Keratinocyte (primary cell): ENCODE measurements at places on chromosomes 11 and 22.

DNA sequence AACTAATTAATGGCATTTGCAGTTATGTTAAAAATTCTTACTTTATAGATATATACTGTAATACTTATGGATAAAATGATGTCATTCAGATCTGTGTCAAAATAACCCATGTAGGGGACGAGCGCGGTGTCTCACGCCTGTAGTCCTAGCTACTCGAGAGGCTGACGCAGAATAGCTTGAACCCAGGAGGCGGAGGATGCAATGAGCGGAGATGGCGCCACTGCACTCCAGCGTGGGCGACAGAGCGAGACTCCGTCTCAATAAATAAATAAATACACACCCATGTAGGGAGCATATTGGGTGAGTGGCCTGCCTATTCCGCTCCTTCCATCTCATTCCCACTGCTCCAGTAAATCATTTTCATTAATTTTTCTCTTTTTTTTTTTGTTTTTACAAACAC is 7.1 kb downstream of the SNU13 start:
- no peak for DNase-seq

DNA sequence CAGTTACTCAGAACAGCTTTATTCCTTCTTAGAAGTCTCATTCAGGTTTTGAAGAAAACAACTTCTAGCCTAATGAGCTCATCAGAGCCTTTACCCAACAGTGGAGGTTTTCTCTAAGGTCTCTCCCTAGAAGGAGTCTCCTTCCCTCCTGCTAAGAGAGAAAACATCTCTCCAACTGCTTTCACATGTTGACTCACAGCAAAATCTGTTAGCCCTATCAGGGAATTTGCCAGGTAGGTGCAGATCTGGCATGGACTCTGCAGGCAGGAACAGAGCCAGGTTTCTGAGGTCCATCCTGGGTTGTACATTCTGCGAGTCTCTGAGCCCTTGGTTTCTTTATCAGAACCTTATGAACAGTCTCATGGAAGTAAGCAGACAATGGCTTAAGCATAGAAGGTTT is 214.4 kb downstream of the HIPK3 start:
- no peak for DNase-seq

DNA sequence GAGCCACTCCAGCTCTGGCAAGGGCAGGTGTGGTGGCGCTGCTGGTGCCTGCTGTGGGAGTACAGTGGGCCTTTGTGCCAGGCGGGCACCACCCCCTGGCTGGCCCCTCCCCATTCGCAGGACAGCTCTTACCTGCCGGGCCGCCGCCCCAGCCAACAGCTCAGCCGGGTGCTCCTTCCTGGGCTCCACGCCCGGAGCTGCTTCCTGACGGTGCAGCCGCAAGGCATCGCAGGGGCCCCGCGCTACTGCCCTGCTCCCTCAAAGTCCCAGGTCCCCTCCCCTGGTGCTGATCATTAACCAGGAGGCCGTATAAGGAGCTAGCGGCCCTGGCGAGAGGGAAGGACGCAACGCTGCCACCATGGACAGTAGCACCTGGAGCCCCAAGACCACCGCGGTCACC is at the start of gene SLC5A1:
Gene SLC5A1 (plus strand): TSS at position 338 of the 400 bp plus-strand sequence. CDS start 21 bp downstream, at position 359.
- peak; percentile 28 for DNase-seq

DNA sequence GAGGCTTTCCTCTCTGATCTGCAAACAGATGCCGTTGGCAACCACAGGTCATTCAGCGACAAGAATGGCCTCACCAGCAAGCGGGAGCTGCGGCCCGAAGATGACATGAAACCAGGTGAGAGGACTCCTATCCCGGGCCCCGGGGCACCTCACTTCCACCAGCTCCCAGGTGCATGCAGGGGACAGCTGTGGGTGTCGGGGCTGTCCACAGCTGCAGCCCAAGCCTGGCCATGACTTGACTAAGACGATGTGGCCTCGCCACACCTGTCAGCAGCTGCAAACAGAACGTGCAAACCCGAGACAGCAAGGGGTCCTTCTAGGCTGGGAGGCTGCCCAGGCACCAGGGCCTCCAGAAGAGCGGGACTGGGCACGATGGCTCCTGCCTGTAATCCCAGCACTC is 3.6 kb downstream of the GAL start:
- DNase-seq, result no peak

DNA sequence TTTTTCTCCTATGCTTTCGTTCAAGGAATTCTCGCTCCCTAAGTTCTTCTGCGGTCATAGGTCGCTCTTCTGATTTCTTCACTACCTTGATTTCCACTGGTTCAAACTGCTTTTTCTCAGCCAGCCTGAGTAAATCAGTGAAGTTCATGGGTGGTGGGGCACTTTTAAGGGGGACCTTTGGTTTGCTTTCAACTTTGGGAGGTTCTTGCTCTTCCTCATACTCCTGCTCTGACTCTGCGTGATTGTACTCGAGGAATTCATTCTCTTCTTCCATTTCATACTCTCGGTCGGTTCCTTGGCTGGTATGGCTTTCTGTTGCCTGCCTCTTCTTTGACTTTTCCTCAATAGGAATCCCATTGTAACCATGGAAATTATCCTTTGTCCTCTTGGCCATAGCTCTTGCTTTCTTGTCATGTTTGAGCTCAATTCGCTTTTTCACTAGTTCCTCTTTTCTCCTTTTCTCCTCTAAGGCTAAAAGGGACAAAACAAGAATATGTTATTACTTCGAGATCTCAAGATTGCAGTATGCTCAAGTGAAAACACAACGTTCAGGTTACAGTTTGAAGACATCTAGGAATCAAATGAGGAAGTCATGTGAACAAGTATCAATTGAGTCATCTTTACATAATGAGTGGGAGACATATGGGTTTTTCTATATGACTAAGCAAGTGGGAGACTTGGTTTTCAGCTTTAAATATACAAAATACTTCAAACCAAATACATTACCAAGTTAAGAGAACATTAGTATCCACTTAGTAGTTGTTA is 16.2 kb downstream of the MISFA start:
- no peak for DNase-seq

DNA sequence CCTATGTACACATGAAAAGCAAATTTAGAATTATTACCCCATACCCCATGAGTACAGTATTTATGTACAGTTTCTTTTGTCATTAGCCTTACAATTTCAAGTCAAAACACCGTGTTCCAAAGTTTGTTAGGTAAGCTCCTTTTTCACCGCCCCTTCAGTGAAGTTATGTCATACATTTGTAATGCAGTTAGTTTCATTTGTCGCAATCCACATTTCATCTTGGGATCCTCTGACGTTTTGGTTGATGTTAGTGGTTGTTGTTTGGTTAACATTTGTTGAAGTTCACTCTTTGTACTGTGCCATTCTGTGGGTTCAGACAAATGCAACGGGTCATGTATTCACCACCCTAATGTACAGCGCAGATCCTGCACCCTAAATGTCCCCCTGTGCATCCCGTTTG is 45.2 kb downstream of the ARHGEF12 start:
- DNase-seq, result no peak

DNA sequence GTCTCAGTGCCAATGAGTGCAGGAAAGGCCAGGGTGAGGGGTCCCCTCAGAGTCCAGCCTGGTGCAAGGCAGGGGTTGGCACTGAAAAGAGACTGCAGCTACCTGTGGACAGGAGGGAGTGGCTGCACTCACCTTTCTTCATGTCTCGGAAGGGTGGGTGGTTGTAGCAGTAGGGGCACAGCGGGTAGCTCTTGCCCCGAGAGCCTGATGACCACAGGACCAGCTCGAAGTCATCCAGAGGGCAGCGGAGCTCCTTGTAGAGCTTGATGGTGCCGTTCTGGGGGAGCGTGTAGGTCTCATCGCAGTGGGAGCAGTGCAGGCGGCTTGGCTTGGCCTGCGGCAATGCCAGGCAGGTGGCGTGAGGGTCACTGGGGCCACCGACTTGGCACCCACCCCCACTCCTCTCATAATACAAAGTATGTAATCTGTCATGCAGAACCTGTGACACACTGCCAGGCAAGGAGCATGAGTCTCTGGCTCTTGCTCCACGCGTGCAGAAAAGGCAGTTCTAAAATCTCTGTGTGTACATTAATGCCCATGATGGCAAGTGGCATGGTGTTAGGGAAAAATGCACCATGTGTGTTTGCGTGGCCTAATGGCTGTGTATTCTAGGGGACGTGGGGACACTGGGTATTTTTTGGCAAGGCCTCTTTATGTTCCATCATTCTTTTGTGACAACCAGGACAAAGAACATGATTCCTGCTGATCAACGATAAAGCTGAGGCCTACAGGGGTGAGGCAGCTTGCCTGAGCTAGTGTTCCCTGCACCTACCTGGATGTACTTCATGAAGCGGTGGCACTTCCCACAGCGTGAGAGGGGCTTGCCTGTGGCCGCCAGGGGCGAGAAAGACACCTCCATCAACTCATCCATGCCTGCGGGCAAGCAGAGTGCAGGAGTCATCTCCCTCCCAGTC is 6.0 kb upstream of the PPM1F start:
- no peak for DNase-seq

DNA sequence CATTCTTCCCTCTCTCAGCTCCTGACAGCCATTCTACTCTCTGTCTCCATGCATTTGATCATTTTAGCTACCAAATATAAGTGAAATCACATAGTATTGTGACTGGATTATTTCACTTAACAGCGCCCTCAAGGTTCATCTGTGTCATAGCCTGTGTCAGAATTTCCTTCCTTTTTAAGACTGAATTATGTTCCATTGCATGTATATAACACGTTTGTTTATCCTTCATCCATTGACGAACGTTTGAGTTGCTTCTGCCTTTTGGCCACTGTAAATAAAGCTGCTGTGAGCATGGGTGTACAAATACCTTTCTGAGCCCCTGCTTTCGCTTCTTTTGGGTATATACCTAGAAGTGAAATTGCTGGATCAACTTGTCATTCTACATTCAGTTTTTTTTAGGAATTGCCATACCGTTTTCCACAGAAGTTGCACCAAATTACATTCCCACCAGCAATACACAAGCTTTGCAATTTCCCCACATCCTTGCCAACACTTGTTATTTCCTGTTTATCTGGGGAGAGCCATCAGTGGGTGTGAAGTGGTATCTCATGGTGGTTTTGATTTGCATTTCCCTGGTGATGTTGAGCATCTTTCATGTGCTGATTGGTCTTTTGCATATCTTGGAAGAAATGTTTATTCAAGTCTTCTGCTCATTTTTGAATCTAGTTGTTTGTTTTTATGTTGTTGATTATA is 17.5 kb downstream of the GLB1L2 start:
- no peak for DNase-seq

GRCh38 chr22:37022483-37023337 is 3.2 kb downstream of the MPST start:
- DNase-seq, result no peak

DNA sequence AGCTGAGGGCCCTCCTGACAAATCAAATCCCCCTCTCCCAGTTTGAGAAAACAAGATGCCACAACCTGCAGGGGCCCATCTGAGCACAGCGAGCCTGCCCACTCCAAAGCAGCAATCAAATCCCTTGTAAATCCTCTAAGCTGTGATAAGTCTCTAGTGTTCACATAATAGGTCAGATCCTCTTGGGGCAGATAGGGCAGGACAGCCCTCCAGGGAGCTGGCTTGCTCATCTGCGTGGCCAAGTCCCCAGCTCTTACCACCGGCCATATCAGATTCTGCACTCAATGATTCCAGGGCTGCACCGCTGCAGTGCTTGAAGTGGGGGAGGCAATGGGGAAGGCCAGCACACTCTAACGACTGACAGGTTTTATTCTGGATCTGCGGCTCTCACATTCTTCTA is 29.6 kb upstream of the FLI1 start:
- DNase-seq, result no peak

DNA sequence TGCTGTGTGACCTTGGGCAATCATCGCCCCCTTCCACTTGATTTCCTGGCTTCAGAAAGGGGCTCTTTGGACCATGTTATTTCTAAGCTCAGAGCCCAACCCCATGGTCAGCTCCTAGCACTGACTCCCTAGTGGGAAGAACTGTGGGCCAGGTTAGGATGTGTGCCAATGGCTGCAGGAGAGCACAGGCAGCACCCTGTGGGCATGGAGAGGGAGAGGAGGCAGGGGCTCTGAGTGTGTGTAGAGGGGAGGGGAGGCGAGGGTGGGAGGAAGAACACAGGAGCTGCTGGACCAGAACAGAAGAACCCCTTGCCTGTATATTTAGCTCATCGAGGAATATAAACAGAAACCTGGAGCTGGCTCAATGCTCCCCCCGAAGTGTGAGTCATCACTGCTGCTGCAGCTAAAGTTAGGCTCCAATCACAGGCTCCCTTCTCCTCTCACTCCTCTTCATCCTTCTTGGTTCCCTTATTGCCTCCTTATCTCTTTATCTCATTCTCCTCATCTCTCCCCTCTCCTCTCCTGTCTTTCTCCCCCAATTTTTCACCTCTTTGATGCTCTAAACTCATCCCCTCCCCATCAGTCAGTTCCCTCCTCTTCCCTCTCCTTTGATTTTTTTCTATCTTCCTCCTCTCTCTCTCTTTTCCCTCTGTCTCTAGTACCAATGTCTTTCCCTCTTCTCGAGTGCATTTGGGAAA is 14.5 kb upstream of the RPS19BP1 start:
- no peak for DNase-seq

DNA sequence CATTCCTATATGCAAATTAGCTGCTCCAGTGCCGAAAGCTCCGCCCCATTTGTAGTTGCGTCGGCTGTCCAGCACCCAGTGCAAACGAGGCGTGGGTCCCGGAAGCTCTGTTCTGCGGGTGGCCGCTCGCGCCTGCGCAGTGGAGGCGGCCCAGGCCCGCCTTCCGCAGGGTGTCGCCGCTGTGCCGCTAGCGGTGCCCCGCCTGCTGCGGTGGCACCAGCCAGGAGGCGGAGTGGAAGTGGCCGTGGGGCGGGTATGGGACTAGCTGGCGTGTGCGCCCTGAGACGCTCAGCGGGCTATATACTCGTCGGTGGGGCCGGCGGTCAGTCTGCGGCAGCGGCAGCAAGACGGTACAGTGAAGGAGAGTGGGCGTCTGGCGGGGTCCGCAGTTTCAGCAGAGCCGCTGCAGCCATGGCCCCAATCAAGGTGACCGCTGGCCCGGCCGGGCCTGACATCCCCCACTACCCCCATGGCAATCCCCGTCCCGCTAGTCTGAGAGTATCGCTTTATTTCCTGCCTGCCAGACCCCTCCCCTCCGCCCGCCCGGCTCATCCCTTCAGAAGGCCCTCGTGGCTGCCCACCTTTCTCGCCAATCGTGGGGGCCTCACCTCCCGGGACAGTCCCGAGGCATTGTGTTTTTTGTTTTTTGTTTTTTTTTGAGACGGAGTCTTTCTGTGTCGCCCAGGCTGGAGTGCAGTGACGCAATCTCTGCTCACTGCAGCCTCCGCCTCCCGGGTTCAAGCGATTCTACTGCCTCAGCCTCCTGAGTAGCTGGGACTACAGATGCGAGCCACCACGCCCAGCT is at the start of gene PRDX5:
Gene PRDX5 (plus strand): TSS at position 161 of the 805 bp plus-strand sequence. CDS start 95 bp downstream, at position 256.
- peak; percentile 84 for DNase-seq

GRCh38 chr11:83723999-83724398 is 437.8 kb upstream of the CCDC90B start:
- DNase-seq, result peak; percentile 11

- DNase-seq, result no peak
Observed at GRCh38 chr11:93498161-93498560, 45.0 kb downstream of the SMCO4 start.

DNA sequence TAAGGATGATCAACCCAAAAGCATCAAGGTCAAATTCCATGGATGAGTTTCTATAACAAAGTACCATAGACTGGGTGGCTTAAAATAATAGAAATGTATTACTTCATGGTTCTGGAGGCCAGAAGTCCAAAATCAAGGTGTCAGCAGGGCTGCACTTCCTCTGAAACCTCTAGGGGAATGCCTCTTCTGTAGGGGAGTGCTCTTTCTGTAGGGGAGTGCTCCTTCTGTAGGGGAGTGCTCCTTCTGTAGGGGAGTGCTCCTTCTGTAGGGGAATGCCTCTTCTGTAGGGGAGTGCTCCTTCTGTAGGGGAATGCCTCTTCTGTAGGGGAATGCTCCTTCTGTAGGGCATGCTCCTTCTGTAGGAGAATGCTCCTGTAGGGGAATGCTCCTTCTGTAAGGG is 65.5 kb downstream of the FBLN1 start:
- no peak for DNase-seq
